ENCODE measurements at places on chromosomes 3 and 15.

- DNase-seq = no peak
Measured at GRCh38 chr15:83285979-83286553, 1.6 kb upstream of the BNC1 start.

DNA sequence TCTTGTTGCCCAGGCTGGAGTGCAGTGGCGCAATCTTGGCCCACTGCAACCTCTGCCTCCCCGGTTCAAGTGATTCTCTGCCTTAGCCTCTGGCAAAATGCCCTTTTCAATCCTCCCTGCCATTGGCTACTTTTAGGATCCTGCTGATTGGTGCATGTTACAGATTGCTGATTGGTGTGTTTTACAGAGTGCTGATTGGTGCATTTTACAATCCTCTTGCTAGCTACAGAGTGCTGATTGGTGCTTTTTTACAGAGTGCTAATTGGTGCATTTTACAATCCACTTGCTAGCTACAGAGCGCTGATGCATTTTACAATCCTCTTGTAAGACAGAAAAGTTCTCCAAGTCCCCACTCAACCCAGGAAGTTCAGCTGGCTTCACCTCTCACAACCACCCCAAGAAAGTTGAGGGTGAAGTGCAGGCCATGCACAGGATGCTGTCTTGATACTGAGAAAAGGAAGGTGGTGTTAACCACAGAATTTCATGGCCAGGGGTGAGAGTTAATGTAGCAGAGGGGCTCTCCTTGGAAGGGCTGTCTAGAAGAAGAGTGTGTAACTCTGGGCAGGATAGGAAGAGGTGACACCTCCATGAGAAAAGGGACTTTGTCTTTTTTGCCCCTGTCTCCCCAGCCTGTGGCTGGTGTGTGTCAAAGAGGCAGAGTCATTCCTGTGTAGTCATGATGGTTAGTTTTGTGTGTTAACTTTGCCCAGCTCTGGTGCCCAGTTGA is 145.9 kb downstream of the APBA2 start:
- DNase-seq = peak; percentile 3

DNA sequence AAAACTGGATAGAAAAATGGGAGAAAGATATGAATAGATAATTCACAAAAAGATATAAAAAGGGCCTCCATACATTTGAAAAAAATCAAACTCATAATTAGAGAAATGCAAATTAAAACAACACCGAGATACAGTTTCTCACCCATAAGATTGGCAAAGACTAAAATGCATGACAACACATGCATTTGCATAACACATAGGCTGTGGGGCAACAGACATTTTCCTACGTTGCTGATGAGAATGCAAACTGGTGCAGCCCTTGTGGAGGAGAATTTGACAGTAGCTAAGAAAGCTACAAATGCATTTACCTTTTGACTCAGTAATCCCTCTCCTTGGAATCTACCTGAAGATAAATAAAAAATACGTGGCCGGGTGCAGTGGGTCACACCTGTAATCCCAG is 11.4 kb upstream of the CAND2 start:
- DNase-seq = no peak

GRCh38 chr3:148923592-148923991 is 58.5 kb downstream of the CPA3 start:
- DNase-seq = no peak

DNA sequence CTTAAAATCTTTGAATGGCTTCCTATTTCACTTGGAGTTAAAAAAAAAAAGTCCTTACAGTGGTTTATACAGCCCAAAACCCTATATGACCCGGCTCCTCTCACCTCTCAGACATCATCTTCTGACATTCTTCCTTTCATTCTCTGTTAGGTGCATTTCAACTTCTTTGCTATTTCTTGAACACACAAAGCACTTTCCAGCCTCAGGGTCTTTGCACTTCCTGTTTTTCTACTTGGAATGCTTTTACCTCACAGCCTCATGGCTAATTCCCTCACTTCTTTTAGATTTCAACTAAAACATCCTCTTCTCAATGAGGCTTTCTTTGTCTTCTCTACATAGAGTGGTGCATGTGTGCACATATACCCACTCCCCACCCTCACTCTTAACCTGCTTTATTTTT is 91.0 kb upstream of the MB21D2 start:
- DNase-seq = no peak

DNA sequence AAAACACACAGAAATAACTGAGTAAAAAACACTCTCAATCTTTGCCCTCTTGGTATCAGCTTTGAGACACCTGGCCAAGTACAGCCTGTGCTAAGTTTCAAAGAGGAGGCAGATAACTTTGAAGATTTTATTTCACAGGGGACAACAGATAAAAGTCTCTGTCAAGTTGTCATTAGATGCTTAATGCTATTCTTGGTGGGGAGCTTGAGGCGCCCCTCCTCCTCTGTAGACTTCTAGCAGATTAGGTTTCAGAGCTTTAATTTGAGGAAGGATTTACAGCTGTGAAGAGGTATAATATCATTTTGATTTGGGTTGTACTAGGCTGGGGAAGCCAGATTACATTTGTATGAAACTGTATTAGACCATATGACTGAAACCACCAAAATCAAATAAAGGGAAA is 620.3 kb downstream of the FHIT start:
- no peak for DNase-seq

- DNase-seq = no peak
Measured at GRCh38 chr3:119815716-119816115, 33.8 kb downstream of the NR1I2 start.

GRCh38 chr3:190747571-190747970 is 114.9 kb downstream of the GMNC start:
- no peak for DNase-seq

- DNase-seq = no peak
Measured at GRCh38 chr15:90988296-90988695, 6.0 kb downstream of the PRC1 start.

Measured in CD4-positive, alpha-beta T cell treated with Interleukin-15 for 4 hours (primary cell).